ENCODE measurements at places on chromosomes 1 and 21.

DNA sequence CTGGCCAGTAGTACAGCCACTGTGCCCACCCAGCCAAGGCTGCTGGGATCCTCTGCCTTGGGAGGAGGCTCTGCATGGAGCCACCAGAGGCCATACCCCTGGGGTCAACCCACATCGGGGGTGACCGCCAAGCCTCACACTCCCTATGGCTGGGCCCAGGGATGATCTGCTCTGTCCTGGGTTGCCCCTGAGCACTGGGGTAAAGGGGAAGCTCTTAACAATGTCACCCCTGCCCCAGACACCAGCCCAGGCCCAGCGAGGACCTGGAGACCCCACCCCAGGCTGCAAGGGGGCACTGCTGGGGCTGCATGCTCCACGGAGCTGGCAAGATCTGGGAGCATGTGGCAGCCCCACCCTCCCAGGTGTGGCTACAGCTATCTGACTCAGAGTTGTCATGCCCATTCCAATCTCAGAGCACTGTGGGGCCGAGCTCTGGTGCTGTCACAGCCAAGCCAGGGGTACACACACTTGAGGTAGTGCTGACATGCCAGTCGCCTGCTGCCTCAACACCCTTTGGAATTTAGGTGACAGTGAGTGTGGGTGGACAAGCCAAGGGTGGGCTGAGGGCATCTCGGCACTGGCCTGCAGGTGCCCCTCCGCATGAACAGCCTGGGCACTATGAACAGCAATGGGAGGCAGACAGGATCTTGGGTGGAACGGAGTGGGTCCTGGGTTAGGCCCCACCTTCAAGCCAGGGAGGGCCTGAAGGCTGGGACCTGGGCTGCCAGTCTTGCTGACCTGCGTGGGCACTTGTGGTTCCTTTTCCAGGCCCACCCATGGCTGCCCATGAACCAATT, 427.7 kb downstream of the LRRIQ3 start:
- DNase-seq = no peak

GRCh38 chr1:242870966-242871365, 346.5 kb upstream of the PLD5 start:
- DNase-seq = no peak

- no peak for DNase-seq
These were observed 121.3 kb downstream of the CACNA1E start for GRCh38 chr1:181604482-181605249.

- peak; percentile 68 for DNase-seq
These were observed 7.7 kb downstream of the ARHGEF2 start for GRCh38 chr1:155970531-155971167.

DNA sequence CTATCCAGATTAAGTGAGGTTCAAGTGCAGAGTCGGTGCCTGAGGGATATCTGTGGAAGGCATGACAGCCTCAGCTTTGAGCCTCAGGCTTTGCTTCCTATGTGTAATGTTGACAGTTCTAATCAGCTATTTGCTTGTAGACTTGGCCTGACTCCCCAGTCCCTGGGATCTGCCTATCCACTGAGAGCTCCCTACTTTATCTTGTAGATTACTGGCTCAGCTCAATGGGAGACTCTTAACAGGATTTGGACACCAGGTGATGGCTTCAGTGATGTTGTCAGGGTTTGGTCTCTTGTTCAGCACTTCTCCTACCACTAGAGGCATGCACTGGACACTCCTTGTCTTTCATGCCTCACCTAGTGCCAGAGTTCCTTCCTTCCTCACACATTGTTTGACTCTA, 126.6 kb upstream of the BEND5 start:
- DNase-seq = no peak

- DNase-seq = no peak
These were observed 20.8 kb upstream of the LAPTM5 start for GRCh38 chr1:30778154-30778978.

DNA sequence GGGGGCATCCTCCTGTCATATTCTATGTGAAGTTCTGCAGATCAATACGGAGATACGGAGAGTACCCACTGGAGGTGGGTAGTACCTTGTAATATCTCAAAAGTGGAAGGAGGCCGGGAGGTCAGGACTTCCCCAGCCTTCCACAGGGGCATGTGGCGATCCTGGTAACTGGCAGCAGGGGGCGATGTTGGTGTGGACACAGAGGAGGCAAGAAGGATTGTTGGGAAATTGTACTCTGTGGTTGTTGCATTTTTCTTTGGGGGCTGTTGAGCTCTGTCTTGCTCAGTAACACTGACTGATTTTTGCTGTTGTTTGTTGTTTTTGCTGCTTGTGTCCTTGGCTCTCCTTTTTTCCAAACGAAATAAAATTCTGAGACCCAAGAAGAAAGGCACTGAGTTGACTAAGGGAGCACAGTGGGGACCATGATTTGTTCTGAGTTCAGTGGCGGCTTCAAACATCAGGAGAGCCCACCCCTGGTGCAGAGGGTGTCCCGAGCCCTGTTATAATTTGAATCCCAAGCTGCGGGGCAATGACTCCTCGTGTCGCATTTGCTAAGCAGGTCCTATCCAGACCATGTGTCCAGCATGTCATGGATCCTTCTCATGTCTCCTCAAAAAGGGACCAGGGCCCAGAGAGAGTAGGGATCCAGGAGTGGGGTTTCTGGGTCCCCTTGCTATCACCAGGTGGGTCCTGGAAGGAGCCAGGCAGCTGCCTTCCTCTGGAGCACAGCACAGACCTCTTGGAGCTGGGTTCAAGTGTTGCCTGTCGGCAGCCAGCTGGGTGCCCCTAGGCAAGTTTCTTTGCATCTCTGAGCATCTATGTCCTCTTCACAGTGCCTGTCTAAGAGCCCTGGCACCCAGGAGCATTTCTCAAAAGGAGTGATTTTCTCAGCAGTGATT, 22.8 kb downstream of the LHX4 start:
- DNase-seq = no peak

DNA sequence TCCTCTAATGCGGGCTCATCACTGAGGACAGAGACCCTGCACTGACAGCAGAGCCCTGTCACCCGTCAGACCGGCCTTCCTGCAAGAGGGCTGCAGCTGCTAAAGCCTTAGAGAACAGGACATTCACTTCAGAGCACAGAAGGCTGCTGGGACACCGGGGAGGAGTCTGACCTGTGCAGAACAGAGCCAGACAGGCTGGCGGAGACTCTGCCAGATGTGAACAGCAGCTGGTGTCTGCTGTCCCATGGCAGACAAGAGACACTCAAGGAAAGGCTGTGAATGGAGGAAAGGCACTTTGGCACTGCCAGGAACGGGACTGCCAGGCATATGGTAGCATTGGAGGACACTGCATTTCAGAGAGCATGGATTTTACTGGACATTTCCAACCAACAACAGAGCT, 21.4 kb downstream of the MRAP start:
- no peak for DNase-seq

DNA sequence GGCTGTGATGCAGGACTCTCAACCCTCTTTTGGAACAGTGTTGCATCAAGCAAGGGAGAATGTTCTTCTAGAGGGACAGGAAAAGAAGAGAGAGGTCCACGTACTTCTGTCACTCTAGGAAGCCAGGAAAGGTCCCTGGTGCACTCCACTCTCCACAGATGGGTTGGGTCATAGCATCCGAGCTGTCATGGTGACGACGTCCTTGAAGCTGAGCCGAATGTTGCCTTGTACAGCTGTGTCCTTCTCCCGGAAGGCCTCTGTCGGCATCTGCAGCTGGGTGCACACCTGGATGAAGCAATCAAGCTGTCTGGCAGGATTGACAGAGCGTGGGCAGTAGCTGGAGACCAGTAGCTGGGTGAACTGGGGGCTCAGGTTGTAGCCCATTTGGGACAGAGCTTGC, 12.5 kb downstream of the MDM4 start:
- no peak for DNase-seq

DNA sequence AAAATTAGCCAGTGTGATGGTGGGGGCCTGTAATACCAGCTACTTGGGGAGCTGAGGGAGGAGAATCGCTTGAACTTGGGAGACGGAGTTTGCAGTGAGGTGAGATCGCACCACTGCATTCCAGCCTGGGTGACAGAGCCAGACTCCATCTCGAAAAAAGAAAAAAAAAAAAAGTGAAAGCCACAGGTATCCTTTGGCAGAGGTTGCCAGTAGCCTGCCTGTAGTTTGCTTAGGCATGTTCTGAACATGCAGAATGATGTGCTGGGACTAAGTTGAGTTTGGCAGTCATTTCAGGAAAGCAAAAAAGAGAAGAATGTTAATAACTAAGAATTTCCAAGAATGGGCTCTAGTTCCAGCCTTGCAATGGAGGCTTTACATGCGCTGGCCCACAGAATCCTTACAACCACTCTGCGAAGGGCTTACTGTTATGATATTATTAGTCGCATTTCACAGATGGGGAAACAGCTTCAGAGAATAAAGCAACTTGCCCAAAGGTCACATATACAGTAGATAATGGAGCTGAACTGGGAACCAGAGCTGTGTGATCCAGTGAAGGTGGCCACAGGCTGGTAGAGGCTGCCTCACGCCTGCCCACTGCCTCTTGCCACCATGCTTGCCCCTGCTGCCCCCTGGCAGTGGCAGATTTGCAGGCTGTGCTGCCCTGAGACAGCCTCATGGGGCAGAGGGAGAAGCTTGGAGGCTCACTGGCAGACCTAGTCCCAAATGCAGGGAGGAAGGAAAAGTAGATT, 66.5 kb upstream of the LYST start:
- DNase-seq = no peak

DNA sequence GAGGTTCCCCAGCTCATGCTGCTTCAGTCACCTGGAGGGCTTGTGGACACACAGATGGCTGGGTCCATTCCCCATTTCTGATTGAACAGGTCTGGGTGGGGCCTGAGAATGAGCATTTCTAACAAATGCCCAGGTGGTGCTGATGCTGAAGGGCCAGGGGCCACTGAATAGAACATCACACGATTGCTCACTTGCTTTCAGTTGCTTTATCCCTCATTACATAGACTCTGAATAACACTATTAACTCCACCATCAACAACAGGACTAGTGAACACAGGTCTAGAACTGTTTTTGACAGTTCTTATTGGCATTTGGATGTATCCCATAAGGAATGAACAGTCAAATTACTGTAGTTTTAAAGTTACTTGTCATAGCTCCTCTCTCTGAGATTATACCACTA, 12.1 kb downstream of the TRAPPC10 start:
- no peak for DNase-seq

GRCh38 chr1:226712742-226713419, 26.2 kb downstream of the ITPKB start:
- DNase-seq = no peak

GRCh38 chr1:229870381-229870780, 196.7 kb upstream of the GALNT2 start:
- DNase-seq = no peak

- no peak for DNase-seq
These were observed 163.2 kb downstream of the TNR start for GRCh38 chr1:175579956-175580750.

DNA sequence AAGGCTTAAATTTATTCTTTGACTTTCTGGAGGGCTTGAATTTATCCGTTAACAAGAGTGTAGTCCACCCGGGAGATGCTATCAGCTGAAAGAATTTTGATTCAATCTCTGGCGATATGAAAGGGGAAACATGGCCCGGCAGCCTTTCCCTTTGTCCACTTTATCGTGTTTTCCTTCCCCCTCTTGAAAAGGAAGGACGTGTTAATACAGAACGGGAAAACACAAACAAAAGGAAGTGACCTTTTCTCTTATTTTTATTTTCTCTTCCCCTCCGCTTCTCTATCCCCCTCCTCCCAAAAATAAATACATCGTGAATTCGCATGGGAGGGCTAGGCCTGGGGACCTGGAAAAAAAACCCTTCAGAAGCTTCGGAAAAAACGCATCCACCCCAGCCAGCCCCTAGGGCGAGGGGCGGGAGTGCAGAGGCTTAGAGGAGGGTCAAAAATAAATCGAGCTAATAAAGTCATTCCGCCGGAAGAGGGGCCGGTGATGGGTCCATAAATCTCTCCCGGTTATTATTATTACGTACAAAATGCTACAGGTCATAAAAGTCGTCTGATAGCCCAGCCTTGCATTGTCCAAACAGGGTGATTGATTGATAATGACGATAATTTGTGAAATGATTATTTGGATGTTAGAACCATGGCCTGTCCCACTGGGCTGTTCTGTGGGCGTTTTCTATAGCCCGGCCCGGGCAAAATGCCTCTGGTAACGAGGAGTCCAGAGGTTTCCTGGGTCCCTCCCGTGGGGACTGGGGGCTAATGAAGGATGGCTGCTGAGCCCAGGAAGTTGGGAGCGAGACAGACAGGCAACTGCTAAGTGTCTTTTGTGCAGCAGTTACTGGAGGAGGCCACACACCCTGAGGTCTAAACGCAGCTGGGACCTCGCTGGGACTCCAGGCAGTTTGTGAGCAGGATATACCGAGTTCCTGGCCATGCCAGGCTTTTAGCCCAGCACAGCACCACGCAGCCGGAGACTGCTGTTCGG, 179.4 kb downstream of the PRDM16 start:
- no peak for DNase-seq
